MCF 10A (cell line): ENCODE measurements at places on chromosomes 12 and 14. TPM values are rescaled to one million over a fixed set of nuclear protein-coding genes. Genes with fewer than 3 reads are reported as not detected.
A peak's percentile ranks its signal among the peaks of the same experiment; 100 is the strongest.

ACOT4 gene
- not detected in 2 replicates for total RNA-seq

SLCO1C1 gene
- not detected in 2 replicates for total RNA-seq

GRCh38 chr12:45273717-45274271 is 57.9 kb downstream of the ANO6 start:
- no peaks in the 10 kb centered on the region for H3K27me3 ChIP-seq
- DNase-seq = peak; percentile 71
- H3K4me1 ChIP-seq = peaks cover 23% of the 10 kb centered on the region

DNA sequence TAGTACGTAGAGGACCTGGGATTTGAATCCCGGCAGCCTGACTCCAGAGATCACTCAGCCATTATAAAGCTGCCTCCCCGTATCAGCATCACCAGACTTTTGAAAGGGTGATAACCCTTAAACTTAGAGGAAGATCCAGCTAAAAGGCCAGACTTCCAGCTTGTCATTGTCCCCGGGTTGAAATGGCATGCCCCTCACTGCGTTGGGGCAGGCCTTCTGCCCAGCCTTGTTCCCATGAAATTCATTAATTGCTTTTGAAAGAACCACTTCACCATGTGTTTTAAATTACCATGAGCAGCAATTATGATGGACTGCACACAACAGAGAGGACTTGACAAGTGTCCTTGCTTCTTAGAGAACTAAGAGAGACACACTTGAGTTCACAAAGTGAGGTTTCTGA is 269.6 kb upstream of the CRY1 start:
- no peaks in the 10 kb centered on the region for H3K36me3 ChIP-seq
- no peak overlapping the region for H3K4me3 ChIP-seq
- no peaks in the 10 kb centered on the region for H3K27me3 ChIP-seq
- DNase-seq = no peak
- H3K27ac ChIP-seq = no peak overlapping the region

LMO3 gene
- total RNA-seq = not detected in 2 replicates

DNA sequence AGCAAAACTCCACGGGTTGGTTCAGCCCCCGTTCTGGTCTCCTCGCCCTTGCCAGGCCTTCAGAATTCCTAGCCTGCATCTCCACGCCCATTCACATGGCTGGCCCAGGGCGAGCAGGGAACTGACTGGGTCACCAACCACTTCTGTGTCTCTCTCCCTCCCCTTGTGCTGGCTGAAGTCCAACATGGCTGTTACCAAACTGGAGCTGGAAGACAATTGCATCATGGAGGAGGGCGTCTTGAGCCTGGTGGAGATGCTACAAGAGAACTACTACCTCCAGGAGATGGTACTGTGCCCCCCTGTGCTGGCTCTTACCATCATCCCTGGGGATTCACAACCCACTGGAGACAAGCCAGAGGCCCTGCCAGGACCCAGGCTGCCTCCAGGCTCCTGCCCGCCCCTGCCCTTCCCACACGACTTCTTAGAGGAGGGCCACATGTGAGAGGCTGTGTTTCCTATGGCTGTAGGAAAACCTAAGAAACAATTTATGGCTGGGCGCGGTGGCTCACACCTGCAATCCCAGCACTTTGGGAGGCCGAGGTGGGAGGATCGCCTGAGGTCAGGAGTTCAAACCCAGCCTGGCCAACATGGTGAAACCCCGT is 9.9 kb downstream of the LRRC74A start:
- H3K27me3 ChIP-seq = peaks cover 38% of the 10 kb centered on the region
- H3K4me1 ChIP-seq = no peaks in the 10 kb centered on the region
- no peak overlapping the region for H3K4me3 ChIP-seq
- DNase-seq = peak; percentile 48

DNA sequence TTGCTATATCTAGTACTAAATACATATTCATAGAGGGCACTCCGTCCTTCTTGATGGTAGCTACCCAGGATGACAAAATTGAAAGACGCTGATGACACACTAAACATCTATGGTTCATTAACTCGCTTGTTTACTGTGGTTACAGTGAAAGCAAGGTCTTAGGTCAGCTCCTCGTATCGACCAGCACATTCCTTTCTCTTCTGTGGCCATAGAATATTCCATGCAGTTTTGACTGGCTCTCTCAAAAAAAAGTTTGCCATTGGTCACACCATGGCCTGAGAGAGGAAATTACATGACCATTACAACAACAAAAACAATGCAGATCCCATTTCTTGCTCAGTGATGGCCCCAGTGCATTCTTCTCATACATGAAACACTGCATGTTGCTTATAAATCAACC is 411.4 kb upstream of the SOX5 start:
- no peak overlapping the region for H3K27ac ChIP-seq
- no peaks in the 10 kb centered on the region for H3K27me3 ChIP-seq
- no peak overlapping the region for H3K4me3 ChIP-seq
- H3K4me1 ChIP-seq = peaks cover 15% of the 10 kb centered on the region

DNA sequence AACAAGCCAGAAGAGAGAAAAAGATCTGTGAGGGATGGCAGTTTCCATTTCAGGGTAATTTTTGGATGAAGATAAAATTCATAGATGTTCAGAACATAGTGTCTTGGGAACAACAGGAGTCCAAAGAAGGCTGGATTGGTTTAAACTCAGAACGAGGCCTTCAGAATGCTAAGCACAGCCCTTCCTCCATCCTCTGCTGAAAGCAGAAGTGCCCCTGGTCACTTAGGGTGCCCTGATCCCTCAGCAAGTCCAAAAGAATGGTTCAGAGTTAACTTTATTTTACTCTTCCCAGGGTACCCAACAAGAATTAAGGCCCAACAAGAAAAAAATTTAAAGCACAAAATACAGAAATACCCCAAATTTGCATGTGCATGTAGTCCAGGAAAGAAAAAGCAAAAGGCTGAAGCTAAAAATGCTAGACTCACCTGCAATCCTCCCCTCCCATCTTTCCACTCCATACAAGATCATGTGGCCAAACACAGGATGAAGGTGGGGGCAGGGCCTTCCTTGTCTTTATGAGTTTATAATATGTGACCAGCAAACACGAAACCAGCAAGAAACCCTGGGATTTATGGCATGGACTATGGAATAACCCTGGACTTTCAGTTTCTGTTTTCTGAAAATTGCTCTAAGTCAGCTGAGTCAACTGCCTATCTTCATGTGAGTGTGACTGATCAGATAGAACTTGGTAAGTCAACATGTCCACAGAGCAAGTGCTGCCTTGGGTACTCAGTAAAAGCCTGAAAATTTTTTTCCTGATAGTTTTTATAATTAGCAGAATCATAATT is 21.2 kb downstream of the MAX start:
- no peaks in the 10 kb centered on the region for H3K4me1 ChIP-seq
- H3K27ac ChIP-seq = no peak overlapping the region
- H3K36me3 ChIP-seq = peaks cover 94% of the 10 kb centered on the region
- DNase-seq = no peak
- H3K27me3 ChIP-seq = no peaks in the 10 kb centered on the region

GRCh38 chr12:27805238-27805637 is 25.2 kb upstream of the MANSC4 start:
- no peak overlapping the region for H3K4me3 ChIP-seq
- H3K36me3 ChIP-seq = peaks cover 10% of the 10 kb centered on the region
- H3K4me1 ChIP-seq = no peaks in the 10 kb centered on the region
- H3K27ac ChIP-seq = no peak overlapping the region

- DNase-seq = no peak
- peaks cover 53% of the 10 kb centered on the region for H3K27me3 ChIP-seq
- H3K4me3 ChIP-seq = no peak overlapping the region
- H3K27ac ChIP-seq = no peak overlapping the region
- H3K4me1 ChIP-seq = no peaks in the 10 kb centered on the region
Measured at GRCh38 chr12:91249054-91249453, 66.4 kb upstream of the DCN start.
